ENCODE measurements at places on chromosomes 6 and 20.

GRCh38 chr6:78935553-78935952, 68.2 kb downstream of the IRAK1BP1 start:
- DNase-seq, result no peak

GRCh38 chr6:88730611-88731011, 232.8 kb downstream of the RNGTT start:
- DNase-seq, result no peak

DNA sequence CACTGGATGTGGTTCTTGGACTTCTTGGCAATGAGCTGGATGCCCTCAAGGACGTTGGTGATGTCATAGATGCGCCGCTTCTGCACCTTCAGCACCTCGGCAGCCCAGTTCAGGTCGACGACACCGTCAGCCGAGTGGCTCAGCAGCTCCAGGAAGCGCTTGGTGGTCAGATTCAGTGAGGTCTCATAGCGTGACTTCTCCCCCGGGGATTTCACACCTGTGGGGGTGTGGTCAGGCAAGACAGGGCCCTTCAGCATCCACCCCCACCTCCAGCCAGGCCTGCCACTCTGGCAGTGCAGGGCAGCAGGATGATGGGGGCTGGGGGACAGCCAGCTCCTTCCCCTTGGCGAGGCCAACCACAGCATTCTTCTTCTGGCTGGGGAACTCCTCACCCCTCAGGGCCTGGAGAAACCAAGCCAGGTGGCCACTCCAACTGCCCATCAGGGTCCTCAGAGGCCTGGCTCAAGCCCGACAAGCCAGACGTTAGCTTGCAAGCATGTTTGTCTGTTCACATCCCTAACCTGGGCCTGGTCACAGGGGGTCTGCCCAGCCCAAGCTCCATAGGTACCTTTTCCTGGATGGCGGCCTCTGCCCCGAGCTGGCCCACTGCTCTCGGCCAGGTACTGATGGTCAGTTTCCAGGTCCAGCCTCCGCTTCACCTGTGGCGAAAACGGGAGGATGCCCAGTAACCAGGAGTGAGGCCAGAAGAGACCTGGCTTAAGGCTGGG, 5.7 kb upstream of the NECAB3 start:
- DNase-seq, result no peak

- DNase-seq, result peak; percentile 61
These were observed 42.4 kb upstream of the DDR1 start for GRCh38 chr6:30841644-30842504.

GRCh38 chr20:51091406-51092195, 68.7 kb upstream of the KCNG1 start:
- no peak for DNase-seq

DNA sequence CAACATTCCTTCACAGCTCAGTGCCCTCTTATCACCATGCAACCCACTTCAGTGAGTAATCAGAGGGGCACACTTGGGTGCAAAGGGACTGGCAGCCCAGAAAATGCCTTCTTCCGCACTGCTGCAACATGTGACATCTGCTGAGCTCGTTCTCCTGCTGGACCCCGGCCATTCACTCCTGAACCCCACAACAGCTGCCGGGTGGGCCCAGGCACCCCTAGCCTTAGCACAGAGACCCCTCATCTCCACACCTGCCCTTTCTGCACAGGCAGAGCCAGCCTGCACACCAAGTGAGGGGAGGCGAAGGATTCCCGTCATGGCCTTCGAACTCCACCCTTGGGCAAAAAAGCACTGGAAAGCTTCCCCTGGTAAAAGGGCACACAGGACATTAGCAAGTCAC, 164.3 kb upstream of the RIN2 start:
- no peak for DNase-seq

- no peak for DNase-seq
These were observed 76.3 kb upstream of the SGK1 start for GRCh38 chr6:134394208-134394607.

DNA sequence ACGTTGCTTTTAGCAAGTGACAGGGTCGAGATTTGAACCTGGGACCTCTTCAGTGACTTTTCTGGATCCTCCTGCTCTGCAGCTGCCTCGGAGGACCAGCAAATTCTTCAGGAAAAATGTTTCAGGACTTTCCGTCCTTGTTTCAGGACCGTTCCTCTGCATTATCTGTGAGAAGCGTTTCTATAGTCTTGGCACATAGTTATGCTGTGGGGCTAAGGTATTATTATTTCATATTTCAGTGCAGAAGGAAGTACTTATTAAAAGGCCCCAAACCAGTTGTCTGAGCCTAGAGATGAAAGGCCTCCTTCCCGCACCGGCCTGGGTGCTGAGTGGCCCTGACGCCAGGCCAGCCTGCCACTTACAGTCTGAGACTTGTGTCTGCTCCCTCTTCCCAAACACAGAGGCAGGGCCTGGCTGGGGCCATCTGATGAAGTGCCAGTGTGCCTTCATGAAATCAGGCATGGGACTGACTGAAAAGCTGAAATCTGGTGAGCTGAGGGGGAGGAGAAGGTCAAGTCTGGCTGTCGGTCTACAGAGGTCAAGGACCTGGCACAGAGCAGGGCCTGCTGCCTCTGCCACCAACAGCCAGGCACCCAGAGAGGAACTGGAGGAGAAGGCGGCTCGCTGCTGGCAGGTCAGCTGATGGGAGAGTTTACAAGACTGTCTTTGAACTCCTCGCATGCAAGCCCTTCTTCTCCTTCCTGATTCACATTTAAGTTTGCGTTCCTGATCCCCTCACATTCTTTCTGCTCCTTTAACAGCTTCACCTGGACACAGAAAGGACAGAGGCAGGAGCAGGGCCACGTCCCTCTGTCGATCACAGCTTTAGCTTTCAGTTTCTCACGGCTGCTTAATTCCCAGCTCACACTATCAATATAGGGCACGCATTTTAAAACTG, 8.9 kb upstream of the QKI start:
- peak; percentile 75 for DNase-seq

- DNase-seq, result peak; percentile 80
These were observed 22.9 kb downstream of the ARHGAP18 start for GRCh38 chr6:129686941-129687627.

- no peak for DNase-seq
These were observed 129.1 kb downstream of the IMPG1 start for GRCh38 chr6:75943381-75943780.

DNA sequence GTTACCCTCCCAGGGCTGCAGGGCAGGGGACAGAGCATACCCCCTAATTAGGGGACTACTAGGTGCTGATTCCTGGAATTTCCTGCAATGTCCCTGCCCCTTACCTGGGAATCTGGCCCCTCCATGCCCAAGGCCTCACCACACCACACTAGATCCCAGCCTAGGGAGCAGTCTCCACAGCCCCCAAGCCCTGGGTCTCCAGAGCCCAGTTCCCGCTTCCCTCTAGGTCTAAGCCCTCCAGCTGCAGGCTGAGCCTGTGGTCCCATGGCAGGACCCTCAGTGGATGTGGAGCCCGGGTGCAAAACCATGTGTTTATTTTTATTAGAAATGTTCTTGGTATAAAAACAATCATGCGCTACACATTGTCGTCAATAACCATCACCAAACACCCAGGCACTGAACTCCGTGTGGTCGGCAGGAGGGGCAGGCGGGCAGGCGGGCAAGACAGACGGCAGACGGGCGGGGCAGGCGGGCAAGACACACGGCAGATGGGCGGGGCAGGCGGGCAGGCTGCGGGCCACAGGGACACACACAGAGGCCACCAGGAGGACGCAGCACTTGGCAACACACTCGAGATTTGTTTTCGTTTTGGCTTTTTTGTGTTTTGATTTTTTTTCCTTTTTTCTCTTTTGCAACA, 124.2 kb downstream of the GRM4 start:
- peak; percentile 18 for DNase-seq

GRCh38 chr6:155449450-155450239, 6.0 kb downstream of the NOX3 start:
- peak; percentile 89 for DNase-seq

GRCh38 chr20:51185277-51185676, 162.4 kb upstream of the KCNG1 start:
- peak; percentile 7 for DNase-seq

DNA sequence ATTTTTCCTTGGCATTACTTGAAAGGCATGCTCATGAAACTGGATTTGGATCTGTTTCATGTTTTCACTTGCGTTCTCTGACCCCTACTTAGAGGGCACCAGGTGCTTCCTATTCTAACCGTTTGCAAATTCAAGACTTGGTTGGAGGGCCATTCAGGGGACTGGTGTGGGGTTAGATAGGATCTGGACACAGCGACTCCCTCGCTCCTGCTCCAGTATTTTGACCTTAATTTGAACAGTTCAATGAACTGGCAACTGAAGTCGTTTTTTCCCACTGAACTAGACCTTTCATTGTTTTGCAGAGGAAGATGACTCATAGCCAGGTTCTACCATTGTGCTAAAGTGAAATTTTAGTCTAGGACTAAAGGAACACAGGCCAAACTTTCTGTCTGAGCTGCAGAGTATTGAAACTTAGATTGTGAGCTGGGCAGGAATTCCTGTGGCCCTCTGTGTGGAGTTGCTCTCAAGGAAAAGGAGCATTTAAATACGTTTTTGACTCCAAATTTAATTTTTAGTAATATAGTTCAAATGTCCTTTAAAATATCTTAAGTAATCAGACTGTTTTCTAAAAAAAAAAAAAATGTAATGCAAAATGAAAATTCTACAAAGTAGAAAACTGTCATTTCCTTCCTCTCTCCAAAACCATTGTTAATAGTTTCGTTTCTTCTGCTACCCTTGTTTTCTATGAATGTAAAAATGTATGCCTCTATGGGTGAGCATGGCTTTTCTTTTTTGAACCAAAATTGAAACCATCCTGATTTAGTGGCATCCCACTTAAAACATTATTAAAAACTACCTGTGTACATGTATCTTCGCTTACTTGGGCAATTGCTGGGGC, 64.8 kb downstream of the UTRN start:
- peak; percentile 67 for DNase-seq

GRCh38 chr20:41007481-41007880, 21.1 kb upstream of the TOP1 start:
- DNase-seq, result no peak

DNA sequence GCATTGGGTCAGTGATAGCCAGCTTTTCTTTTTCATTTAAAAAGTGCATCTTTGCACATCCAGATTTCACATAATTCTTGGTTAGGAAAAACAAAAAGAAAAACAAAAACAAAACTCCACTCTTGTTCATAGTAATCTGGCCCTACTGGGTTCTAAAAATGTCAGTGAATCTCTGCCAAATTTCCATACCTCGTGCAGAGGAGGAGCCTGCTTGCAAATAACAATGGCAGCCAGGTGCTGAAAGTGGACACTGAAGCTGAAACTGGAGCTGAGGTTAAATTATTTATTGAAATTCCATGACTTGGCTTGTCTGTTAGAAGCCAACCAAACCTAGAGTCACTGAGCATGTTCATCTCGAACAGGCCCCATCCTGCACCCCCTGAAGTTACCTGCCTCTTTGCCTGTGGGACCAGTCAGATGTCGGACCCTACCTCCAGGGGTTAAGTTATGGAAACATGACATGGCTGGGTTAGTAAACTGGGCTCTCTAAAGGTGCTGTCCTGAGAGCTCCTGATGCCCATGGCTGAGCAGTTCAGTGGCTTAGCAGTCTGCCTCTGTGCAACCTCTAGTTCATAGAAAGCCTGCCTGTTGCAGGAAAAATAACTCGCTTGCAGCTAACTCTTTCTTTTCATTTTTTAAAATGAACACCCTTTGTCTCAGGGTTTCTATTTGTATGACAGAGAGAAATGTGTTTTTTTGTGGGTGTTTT, 42.7 kb downstream of the CLIC5 start:
- no peak for DNase-seq

GRCh38 chr6:110748453-110748852, 66.8 kb downstream of the CDK19 start:
- peak; percentile 21 for DNase-seq

- DNase-seq, result no peak
These were observed 262.0 kb downstream of the PAX1 start for GRCh38 chr20:21967481-21967880.

DNA sequence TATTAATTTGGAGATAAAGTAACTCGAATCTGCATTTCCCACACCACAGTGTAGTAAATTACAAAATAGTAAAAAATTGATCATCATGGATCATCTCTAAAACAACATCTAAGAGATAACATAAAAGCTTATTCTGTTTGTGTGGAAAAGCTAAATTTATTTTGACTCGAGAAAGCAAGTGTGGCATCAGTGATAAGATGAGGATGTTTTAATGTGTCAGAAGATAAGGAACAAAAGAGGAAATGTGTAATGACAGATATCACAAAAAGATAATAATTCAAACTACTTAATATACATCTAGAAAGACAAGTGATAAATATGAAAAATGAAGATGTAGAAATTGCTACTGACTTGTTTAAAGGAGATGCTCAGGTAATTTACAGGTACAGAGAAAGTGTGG, 74.1 kb downstream of the DNAH8 start:
- peak; percentile 61 for DNase-seq

GRCh38 chr6:137588472-137588871, 94.3 kb upstream of the OLIG3 start:
- DNase-seq, result no peak

- DNase-seq, result no peak
These were observed 98.0 kb upstream of the LAMP5 start for GRCh38 chr20:9416421-9416820.

- no peak for DNase-seq
These were observed 141.6 kb upstream of the THBS2 start for GRCh38 chr6:169395080-169395805.

- DNase-seq, result no peak
These were observed 107.2 kb upstream of the SASH1 start for GRCh38 chr6:148235446-148235845.

DNA sequence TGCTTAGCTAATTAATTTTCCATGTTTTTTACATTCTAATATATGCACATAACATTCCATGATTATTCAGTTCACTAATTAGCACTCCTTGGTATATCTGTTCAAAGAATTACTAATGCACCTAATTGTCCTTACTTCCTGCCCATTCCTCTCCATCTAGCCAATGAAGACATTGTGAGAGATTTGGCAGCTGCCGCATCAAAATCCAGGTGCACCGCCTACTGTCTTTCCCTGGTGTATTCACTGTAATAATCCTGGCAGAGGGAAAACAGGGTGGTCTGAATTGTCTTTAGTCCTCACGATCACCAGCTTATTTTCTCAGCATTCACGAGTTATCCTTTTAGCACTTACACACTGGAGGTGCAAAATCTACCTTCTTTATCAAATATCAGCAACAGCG, 61.0 kb upstream of the SCGN start:
- DNase-seq, result no peak

GRCh38 chr20:56628873-56629463, at the start of gene TFAP2C:
TFAP2C (plus strand) TSS chr20:56629306; CDS start chr20:56629545, 239 bp downstream.
- peak; percentile 79 for DNase-seq

GRCh38 chr6:77403424-77403823, 59.9 kb downstream of the HTR1B start:
- DNase-seq, result no peak

Measured in hematopoietic multipotent progenitor cell treated with erythropoietin and hydrocortisone succinate and interleukin-3 and kit ligand, for 4 days (in vitro differentiated cells).